Activated T-cell treated with anti-CD3 and anti-CD28 coated beads, Interleukin-2, amount 50 U/mL, for 48 hours (primary cell): ENCODE measurements at places on chromosomes 1 and 21.

DNA sequence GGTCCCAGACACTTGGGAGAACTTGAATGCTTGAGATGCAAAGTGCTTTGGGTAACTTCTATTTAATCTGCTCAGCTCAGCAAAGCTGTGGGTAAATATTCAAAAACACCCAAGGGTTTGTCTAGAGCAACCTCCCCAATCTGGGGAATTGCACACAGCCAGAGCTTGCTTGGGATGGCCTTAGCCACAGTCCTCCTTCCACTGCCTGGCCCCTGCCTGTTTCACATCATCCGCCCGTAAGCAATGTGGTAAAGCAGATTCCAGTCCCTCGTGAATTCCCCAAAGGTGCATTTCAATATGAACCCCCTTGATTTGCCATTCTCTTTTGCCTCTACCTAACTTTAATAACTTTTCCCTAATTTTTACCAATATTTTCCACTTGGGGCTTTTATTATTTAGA, 418.1 kb downstream of the DISC1 start:
- no peak for DNase-seq

- no peak for DNase-seq
Measured at GRCh38 chr21:18608226-18608625, 204.6 kb upstream of the TMPRSS15 start.

GRCh38 chr1:145994391-145995120, 1.8 kb downstream of the TXNIP start:
- DNase-seq = peak; percentile 63

DNA sequence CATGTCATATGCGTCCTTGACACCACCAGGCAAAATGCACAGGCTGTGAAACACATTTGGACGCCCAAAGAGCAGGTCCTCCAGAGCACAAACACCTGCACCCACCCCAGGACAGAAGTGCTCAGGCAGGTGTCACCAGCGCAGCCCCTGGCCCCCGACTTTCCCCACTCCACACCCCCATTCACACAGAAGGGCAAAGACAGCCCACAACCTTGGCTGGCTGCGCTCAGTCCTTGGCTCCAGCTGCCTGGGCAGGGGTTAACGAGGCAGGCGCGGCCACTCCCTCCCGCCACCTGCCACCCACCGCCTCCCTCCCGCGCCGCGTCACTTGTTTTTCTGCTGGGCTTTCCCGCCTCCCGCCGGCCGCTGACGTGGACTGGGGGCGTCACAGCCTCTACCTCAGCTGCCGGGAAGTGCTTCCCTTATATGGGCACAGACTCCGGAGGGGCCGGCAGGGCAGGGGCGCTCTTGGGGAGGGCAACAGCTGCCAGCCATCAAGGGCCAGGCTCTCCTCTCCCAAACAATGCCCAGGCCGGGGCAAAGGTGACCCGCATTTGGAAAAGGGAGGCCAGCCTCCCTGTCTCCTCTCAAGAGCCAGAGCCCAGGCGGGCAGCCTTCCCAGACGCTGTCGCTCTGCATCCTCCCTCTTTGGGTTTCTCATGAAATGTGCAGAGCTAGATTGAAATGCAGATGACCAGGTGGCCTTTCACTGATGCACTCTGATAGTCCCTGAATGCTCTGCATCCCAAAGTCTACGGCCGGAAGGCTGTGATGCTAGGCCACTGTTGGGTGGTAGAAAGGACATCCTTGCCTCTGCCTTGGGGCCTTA, 14.8 kb upstream of the BTG2 start:
- peak; percentile 98 for DNase-seq

GRCh38 chr1:74420467-74420866, 91.9 kb downstream of the LRRC53 start:
- DNase-seq = no peak

DNA sequence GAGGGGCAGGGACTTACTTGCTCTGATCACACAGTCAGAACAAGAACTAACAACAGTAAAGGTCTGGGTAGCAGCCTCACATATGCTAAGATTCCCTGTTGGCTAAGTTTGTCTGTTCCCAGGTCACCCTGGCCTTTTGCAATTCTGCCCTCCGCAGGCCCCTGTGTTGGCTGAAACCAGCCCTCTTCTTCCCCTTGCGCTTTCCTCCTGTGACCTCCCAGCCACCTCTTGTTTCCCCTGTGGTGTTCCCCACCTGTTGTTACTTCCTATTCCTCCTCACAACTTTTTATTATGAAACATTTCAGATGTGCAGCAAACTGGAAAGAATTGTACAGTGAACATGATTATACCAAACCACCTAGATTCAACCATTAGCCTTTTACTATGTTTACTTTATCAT, 23.4 kb downstream of the MAPKAPK2 start:
- no peak for DNase-seq

GRCh38 chr1:29490204-29490934, 254.0 kb downstream of the PTPRU start:
- DNase-seq = no peak

DNA sequence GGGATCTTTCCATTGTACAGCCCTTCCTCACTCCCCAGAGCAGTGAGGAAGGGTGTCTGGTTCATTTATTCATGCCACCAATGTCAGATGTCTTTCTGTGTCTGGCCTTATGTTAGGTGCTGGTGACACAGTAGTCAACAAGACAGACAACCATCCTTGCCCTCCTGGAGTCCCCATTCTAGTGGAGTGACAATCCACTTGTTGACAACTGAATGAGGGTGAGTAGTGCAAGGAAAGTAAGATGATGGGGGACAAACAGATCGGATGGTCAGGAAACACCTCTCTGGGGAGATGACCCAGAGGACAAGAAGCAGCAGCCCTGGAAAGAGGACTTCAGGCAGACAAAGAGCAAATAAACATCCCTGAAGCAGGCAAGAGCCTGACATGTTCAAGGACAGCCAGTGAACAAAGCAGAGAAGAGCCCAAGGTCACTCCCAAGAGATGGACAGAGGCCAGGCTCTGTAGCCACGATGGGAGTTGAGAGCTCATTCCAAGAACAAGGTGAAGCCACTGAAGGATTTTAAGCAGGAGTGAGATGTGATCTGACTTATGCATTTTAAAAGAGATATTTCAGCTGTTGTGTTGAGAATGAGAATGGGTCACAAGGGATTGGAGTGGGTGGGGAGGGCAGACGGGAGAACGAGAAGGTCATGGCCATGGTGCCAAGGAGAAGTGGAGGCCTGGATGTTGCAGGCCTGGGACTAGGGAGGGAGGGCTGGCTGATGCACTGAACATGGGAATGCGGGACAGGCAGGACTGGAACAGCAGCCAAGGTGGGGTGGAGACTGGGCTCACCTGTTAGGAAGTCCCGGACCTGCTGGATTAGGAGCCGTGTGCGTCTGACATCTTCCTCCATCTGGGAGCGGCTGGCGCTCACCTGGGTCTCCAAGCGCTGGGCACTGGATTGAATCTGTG, 30.2 kb downstream of the LAMB3 start:
- no peak for DNase-seq

DNA sequence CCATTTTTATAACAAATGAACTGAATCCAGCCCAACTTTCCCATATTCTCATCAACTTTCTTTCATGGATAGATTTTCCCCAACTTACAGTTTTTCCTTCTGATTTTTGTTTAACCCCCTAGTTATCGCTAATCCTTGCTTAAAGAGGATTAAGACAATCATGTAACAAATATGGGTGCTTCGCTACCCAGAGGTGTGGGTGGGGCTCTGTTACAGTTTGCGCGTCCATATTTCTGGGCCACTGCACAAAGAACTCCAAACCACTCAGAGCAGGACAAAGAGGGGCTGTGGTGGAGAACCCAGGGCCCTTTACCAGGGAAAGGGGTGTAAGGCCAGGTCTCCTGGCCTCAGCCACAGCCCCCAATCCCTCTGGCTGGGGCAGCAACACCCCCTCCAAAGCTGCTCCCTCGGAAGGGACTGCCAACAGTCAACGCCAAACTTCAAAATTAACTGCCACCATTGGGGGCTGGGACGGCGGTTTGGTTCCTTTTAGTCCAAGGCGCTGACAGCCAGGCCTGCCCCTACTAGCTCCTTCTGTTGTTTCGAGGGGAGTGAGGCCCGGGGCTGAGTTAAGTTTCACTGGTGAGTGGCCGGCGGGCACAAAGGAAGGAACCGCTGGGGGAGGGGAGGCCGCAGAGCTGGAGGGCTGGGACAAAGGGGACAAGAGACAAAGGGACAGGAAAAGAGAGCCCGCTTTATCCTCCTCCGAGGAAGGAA, 27.9 kb downstream of the SSBP3 start:
- no peak for DNase-seq

DNA sequence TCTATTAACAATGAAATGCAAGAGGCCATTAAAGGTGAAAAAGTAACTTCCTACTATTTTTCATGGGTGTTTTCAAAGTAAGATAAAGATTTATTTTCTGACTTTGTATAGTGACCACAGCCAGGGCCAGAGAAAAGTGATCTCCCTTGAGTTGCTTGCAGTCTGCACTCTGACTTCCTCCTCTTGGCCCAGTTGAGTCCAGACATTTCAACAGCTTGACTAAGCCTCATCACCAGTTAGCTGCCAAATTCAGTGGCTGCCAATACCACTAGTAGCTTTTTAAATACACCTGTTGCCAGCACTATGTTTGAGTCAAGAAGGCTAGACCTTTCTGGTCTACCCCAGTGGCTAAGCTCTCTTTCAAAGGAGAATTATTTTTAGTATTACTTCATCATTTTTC, 3.7 kb upstream of the NEK7 start:
- no peak for DNase-seq

DNA sequence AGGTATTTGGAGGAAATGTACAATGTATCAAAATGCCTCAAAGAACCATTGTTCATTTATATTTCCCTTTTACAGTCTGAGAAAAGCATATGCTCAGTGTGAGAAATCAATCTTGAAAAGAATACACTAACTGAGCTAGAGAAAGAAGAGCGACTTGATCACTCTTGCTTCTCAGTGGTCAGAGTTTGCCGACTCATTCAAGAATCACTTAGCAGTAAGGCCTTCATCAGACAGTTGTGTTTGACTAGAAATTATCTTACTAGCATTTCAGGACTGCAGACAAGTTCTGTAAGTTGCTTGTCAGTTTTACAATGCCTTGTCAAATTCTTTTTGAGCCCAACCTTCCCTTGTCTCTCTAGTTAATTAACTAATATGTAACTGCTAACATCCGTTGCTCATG, 12.9 kb downstream of the RGS18 start:
- DNase-seq = no peak

GRCh38 chr21:46212721-46213484, 15.7 kb downstream of the LSS start:
- DNase-seq = no peak

DNA sequence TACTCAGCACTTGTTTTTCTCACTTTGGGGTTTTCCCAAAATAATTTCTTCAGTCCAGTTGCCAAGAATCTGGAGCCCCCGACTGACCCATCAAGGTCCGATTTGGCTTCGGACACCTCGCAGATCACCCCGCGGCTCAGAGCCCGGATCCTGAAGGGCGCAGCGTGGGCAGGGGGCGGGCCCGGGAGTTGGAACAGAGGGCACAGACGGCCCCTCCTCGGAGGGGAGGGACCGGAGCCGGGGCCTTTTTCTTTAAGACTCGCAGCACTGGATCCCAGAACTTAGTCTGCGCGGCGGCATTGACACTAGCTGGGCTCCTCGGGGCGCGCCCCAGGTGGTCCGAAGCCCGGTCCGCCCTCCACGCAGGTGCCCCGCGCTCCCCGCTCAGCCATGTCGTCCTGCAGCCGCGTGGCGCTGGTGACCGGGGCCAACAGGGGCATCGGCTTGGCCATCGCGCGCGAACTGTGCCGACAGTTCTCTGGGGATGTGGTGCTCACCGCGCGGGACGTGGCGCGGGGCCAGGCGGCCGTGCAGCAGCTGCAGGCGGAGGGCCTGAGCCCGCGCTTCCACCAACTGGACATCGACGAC, at the start of gene CBR3:
CBR3 (plus strand) TSS at position 277 of the 588 bp plus-strand sequence; CDS start at position 391, 114 bp downstream.
- DNase-seq = peak; percentile 77

DNA sequence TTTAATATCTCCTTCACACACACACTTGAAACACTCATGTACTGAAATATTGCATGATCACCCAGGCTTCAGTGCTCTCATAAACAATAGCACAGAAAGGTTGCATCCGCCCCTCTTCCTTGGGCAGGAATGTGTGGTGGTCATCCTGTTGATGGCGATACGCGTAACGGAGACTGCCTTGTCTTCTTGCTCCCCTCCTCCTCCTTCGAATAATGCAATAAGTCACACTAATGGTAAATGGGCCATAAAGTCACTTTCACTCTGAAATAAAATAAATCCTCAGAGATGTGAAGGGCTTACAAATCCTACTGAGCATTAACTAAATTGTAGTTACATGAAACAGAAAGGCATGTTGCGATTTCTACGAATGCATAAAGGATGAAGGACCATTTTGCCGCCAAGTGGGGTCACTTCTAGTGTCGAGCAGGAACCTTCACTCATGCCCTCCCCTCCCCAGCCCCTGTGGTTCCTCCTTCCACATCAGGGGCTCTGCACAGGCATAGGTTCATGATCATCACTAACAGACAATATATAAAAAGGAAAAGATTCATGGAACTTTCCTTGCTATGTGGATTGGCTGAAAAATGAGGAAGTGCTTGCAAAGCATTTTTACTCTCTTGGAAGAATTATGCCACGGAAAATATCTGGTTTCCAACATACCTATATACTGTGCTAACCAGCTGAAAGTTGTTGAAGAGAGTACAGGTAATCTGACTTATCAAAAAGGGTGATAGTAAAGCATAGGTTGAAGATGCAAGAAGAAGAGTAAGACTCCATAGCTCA, 1.2 kb upstream of the PGBD5 start:
- DNase-seq = no peak

- no peak for DNase-seq
Measured at GRCh38 chr1:22050330-22050729, 2.2 kb upstream of the CDC42 start.
